Esophagus squamous epithelium (tissue), 5 donors: ENCODE measurements at places on chromosomes 11 and 22.

- DNase-seq = no peak
Measured at GRCh38 chr11:121625777-121626506, 173.2 kb upstream of the SORL1-AS1 start.

DNA sequence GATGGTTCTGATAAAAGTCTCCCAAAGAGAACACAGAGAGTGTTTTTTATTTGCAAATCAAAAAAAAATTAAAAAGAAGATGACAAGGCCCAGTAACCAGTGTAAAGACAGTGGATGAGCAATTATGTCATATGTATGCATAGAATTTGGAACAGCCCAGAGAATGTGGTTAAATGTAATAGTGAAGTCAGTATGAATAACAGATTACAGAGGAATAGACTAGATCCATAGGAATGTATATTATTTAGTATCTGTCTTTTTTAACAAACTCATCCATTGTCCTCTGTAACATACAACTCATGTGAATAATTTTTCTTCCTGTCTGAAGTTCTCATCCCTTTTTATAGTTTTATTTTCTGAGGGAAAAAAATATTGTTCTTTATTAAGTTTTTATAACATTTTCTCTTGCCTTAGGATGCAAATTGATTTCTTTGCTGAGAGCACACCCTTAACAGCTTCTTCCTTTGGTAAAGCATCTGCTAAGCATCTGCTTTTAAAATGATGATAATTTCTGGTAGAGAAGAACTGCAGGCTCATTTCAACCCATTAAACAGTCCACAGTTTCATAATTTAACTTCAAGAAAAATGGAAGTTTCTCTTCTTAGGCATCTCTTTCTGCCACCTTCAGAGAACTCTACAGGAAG lies 266.5 kb upstream of the MTNR1B start:
- no peak for DNase-seq

GRCh38 chr11:13364388-13364787 lies 86.8 kb downstream of the BMAL1 start:
- no peak for DNase-seq

DNA sequence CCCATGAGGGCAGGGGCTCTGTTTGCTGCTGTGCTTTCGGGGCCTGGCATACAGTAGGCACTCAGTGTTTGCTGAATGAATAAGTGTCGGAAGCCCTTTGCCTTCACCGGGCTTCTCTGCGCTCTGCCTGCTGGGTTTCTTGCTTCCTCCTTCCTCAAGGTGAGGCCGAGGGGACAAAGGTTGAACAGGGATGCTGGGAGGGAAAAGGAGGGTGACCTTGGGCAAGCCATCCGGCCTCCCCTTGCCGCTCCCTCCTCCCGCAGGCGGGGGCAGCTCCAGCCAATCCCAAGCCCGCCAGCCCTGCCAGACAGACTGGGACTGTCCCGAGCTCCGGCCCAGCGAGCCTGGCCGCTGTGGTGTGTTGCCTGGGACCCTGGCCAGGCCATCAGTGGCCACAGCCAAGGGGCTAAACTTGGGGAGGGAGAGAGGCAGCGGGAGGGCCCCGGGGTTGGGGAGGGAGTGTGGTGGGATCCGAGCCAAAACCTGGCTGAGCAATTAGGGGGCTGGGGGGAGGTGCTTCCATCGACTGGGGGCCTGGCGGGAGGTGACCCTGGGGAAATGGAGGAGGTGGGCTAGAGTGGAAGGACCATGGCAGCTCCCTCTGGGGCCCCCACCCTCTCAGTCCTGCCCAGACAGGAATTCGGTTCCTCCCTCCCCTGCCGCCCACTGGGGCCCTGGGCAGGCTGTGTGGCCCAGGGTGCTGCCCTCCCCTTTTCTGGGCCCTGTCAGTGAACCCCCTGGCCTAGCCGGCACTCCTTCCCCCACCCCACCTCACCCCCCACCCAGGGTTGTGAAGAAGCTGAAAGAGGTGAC lies 3.4 kb upstream of the RCOR2 start:
- DNase-seq = no peak

GRCh38 chr11:12121517-12121916 lies 11.1 kb downstream of the MICAL2 start:
- no peak for DNase-seq

GRCh38 chr11:121105063-121105480 lies 4.0 kb downstream of the TECTA start:
- no peak for DNase-seq

DNA sequence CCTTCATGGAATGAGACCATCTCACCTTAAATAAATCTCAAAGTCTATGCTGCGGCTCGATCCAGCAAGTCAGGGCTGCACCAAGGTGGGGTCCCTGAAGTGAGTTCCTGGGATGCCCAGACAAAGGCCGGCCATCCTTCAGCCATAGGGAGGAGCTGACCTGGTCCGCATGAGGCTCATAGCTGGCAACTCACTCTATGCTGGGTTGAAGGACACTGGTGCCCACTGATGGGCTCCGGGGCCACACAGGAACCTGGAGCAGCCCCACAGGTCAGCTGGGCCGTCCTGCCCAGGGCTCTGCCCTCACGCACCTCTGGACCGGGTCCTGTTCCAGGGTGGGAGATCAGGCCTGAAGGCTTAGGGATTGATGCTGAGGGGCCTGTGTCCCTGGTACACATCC lies 1339.3 kb downstream of the TBC1D22A start:
- no peak for DNase-seq

DNA sequence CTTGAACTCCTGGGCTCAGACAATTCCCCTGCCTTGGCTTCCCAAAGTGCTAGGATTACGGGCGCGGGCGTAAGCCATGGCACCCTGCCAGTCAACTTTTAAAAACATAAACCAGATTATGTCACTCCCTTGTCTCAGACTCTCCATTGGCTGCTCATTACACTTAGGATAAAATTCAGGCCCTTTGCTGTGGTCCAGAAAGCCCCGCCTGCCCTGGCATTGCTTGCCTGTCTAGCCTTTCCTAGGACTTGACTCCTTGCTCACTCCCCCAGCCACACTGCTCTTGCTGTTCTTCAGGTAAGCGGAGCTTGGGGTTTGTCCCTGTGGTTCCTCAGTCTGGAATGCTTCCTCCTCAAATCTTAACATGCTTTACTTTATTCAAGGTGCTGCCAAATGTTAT lies 30.5 kb downstream of the DIXDC1 start:
- no peak for DNase-seq

DNA sequence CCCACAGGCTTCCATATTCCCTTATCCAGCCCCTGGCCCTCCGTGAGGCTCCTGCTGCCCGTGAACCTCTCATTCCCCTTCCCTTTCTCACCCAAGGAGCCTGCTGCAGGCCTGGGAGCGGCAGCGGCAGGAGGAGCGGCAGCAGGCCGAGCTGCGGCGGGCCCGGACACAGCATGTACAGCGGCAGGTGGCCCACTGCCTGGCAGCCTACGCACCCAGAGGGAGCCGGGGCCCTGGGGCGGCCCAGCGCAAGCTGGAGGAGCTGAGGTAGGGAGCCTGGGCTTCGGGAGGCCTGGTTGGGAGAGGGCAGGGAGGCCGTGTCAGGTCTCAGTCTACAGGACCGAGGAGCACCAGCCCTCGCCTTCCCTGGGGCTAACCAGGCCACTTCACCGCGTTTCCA lies 8.1 kb upstream of the SART1 start:
- DNase-seq = no peak

DNA sequence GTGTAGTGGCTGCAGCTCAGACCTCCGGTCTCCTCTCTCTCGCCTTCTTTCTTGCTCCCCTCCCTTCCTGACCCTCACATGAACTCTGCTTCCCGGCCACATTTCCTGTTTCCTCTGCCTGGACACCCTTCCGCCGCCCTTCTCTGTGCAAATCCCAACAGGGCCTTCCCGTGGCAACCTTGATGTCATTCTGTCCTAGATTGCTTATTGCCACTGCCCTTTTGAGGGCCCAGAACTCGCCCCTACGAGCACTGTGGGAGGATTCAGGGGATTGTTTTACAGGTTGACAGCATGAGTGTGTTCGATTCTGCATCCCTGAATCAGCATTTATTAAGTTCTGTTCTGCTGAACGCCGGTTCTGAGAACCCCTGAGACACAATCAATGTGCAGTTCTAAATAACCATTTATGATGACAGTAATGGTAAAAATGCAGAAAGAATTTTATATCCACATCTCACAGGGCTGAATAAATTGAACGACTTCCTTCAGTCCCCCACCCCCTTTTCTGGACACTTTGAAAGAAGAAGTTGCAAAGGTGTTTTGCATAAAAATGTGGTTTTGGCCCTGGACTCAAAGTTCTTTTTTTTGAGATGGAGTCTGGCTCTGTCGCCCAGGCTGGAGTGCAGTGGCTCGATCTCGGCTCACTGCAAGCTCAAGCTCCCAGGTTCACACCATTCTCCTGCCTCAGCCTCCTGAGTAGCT lies 6.4 kb downstream of the BATF2 start:
- no peak for DNase-seq

- DNase-seq = no peak
Measured at GRCh38 chr11:125457814-125458343, 38.2 kb downstream of the FEZ1 start.

GRCh38 chr11:130101661-130102060 lies 32.0 kb downstream of the APLP2 start:
- no peak for DNase-seq

DNA sequence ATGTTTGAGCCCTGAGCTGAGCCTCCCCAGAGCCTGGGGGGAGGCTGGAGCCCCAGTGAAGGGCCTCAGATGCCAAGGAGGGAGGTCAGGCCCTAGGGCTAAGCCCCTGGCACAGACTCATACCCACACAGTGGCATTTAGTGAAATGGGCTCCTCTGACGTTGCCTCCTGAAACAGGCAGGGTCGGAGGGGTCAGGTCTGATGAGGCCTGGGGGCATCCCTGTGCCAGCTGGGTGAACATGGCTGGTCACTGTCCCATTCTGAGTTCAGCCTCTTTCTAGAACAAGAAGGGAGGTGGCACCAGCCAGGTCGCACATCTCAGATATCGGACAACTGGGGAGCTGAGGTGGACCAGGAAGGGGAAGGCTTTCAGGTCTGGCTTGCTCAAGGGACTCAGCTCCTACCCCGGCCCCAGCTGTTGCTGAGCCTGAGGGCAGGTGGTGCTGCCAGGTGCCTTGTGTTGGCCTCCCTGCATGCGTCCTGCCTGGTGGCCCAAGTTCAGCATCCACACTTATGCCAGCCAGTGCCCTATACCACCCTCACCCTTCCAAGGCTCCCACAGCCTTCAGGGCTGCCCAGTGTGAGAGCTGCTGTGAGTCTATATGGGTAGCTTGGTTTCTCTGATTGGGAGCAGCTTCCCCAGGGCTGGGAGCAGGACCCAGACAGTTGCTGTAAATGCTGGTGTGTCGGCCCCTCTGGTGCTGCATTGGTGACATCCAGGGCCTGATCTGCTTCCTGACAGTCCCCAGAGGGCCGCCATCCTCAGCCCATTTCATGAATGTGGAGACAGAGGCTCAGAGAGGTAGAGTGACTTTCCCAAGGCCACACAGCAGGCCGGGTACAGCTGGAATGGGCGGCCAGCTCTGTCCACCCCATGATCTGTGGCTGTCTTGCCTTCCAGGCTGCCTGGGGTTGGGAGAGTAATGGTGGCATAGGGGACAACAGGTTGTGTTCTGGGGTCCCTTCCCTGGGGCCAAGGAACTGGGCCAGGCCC lies 32.8 kb upstream of the PPARA start:
- DNase-seq = no peak

- no peak for DNase-seq
Measured at GRCh38 chr11:46674463-46675287, 25.7 kb downstream of the ARHGAP1 start.

GRCh38 chr22:44638971-44639760 lies 62.8 kb upstream of the PRR5 start:
- no peak for DNase-seq

DNA sequence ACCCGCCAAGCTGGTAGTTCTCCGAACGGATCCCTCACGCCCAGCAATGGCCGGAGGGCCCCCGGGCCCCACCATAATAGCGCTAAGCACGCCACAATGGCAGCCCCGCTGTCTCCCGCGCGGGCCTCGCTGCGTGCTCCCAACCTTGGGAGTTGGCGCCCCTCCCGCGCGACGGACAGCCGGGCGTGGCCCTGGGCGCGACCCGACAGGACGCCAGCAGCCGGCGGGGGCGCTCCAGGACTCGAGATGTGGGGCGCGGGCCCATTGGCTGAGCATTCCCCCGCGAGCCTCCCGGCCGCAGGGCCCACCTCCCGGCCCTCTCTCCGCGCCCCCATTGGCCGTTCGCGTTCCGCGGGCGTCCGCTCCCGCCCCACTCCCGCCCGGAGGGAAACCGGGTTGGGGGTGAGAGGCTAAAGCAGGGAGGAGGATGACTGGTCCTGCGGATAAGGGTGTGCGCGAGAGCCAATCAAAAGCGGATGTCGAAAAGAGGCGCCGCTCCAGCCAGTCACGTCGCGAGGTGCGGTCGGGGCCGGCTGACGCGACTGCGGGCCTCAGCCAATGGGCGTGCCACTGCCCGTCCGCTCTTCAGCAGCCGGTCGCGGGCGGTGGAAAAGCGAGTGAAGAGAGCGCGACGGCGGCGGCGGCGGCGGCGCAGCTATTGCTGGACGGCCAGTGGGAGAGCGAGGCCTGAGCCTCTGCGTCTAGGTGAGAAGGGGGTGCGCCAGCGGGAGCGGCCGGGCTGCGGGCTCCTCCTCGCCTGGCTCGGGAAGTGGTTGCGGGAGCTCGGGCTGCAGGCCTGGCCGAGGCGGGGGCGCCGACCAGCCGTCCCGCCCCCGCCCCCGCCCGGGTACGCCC lies at the start of gene FAR1:
Gene FAR1 (plus strand): TSS at position 567 of the 855 bp plus-strand sequence. CDS start 26,098 bp downstream, outside the sequence.
- DNase-seq = peak; percentile 86

GRCh38 chr11:47765086-47765485 lies 2.1 kb downstream of the FNBP4 start:
- DNase-seq = no peak

GRCh38 chr11:11020747-11021149 lies 162.9 kb upstream of the ZBED5 start:
- no peak for DNase-seq

GRCh38 chr22:36911887-36912661 lies 1.4 kb upstream of the CSF2RB start:
- no peak for DNase-seq

DNA sequence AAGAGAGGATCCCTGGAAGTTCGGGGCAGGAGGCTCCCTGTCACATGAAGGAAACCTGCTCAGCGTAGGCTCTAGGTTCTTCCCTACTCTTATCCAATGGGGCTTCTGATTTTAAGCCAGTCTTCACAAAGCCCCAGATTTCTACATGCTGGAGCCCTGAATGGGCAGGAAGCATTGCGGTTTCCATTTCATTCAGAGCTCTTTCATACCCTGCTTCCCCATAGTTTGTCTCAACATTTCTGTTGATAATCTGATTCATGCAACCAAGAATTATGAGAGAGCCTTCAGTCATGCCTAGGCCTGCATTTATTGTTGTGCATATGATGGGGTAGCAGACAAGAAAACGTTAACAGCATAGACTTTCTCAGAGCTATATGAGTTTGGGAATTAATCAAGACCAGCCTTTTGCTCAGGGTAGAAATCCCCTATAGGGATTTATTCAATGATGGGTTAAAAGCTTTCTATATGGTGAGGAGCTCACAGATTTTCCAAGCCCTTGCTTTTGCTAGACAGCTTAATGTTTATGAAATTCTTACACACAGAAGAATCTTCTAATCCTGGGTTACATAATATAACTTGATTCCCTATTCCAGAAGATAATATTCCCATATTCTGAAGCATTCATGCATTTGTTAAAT lies 15.9 kb downstream of the OR51B4 start:
- DNase-seq = no peak
